ENCODE measurements at places on chromosomes 1 and 21.

- no peak for DNase-seq
Measured at GRCh38 chr1:116493484-116494352, 77.1 kb downstream of the CD58 start.

DNA sequence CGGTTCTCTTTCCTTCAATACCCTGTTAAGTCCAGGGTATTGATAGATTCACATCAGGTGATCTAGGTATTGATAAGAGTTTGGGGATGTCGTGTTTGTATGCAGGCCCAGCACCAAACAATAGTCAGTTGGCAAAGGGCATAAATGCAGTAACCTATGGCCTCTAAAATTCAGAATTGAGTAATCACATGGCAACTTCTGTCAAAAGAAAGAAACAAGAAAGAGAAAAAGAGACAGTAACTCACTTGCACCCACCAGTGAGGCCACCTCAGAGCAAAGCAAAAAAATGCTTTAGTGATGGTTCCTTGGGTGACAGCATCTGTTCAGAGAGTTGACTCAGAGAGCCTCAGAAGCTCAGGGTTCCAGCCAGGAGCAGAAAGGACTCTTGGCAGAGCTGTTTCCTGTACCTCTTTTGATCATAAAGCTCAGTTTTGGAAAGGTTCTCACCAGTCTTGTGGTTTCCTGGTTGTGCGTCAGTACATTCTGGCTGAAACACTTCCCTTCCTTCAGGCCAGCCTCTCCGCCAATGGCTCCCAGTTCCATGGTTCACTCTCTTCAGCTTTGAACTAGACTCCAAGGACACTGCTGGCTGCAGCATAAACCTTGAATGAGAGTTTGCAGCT is 70.1 kb upstream of the GORAB start:
- peak; percentile 78 for DNase-seq

- DNase-seq: no peak
Measured at GRCh38 chr1:34625521-34626015, 129.3 kb upstream of the GJB5 start.

- peak; percentile 84 for DNase-seq
Measured at GRCh38 chr1:21904704-21905520, 32.2 kb downstream of the HSPG2 start.

- DNase-seq: no peak
Measured at GRCh38 chr1:244965185-244966030, 101.1 kb upstream of the HNRNPU start.

GRCh38 chr21:41188486-41189149 is 20.7 kb downstream of the BACE2 start:
- no peak for DNase-seq

DNA sequence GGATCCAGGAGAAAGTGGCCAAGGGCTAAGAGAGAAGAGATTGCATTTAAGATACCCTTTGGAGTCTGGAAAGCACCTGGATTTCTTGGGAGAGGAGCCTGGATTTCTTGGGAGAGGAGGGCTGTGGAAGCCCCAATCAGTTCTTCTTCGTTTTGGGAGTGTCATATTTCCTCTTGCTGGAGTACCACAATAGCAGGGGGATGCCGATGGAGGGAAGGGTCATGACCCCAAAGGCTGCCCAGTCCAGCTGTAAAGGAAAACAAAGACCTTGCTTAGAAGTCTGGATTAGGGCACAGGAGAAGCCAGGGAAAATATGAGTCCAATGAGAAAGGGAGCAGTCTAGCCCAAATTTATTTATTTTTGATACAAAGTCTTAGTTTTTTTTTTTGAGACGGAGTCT is 11.3 kb downstream of the SSR2 start:
- DNase-seq: no peak

DNA sequence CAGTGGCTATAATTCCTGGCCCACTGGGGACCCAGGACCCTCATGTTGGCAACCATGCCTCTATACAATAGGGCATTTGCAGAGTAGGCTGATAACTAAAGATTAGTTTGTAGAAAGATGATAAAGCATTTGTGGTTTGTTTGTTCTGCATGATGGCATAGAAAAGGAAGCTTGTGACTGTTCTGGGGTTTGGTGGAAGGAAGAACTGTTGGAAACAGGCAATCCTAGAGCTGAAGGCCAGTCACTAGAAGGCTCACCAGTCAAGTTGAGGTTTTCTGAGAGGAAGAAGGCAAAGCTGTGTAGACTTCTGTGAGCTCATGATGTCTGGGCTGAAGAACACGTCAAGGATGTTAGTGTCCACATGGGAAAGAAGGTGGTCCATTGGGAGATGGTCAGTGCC is 140.3 kb upstream of the VANGL1 start:
- DNase-seq: no peak

DNA sequence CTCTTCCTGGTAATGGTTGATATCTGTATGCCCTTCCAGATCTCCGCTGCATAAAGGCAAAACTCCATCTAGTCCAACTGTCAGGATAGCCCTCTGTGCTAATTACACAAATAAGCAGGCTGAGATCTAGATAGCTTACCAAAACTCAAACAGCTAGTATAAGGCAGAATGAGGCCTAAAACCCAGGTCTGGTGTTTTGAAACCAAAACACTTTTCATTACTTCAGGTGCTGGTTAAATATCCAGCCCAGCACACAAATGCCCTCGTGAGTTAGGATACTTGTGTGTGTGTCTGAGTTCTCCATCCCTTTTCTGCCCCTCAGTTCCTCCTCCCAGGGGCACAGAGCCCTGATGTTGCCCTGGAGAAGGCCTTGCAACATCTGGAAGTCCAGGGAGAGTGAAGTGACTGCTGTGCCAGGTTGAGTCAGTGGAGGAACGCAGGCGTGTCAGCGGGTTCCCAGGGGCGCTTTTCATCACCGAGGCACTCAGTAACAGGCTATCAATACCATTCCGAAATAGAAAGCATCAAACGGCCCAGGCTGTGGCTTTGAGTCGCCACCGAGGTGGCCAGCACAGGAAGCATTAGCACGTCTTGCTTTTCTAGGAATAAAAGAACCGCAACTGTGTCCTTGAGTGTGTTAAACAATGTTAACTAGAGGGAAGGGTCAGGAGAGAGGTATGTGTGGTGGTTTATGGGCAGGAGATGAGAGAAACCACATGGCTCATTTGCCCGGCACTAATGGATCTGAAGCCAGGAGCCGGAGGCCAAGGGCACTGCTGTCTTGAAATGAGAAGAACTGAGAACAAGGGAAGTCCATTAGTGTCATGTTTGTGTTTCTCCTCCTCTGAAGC is 90.7 kb upstream of the WLS start:
- DNase-seq: peak; percentile 79

DNA sequence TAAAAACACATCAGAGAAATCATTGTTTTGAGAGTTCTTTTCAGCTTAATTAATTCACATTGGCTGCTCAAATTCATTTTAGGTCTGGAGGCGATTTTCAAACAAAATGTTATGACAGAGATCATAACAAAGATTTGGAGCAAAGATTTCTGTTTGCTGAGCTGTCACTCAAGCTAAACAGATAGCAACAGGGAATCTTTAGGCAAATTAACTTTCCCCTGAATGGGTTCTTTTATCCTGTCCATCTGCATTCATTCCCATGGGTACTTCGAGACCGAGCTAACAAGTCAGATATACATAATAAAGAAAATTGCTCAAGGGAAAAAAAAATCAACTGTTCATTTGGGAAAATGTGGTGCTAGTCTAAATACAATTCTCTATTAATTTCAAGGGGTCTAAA is 30.2 kb upstream of the CA6 start:
- no peak for DNase-seq

DNA sequence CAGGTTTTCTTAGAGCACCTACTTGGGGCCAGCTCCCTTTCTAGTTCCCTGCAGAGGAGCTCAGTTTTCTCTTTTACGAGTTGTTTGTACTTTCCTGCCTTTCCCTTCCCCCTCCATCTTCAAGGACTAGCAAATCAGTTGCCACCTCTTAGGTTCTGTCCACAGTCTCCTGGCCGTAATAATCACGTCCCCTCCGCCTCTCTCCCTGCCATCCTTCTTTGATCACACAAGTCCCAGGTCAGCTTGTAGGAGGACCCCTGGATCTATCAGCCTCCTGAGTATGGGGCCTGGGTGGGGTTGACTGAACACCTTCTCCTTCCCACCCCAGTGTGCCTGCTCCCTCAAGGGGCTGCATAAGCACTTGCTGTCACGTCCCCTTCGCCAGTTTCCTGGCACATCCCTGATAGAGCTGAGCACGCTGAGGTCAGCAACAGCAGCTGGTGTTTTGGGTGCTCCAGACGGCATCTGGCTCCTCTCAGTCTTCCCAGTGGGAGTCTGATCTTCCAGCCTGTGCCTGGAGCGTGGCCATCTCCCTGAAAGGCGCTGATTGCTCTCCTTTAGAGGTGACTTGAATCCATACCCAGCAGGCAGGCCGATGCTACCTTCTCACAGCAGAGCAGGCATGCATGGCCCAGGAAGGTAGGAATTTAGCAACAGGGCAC is 216.1 kb upstream of the TMEM51 start:
- peak; percentile 63 for DNase-seq

DNA sequence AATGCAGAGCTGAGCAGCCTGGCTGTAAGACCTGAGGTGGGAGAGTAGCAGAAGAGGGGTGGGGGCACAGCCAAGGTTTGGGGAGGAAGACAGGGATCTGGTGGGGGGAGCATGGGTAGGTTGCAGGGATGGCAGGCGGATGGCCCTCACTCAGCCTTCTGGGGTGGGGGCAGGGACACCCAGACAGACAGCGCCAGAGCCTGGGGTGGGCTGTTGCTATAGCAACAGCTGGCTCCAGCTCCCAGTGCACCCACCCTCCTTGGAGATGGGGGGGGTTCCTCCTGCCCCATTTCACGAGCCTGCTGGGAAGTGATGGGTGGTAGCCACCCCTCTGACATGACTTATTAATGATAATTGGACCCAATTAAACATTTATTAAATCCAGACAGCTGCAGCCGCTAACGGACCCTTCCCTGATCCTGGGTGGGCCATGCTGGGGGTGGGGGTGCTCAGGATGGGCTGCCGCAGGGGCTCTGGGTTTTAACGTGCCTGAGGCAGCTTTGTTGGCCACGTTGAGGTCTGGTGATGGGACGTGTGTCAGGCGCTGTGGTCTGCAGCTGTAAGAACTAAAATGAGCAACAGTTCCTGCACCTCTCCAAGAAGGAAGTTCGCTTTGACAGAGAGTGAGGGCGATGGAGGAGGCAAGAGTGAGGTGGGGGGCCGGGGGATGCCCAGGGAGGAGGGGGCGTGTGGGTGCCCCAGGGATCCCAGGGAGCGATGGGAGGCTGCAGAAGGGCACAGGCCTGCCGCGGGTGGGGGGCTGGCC is 19.4 kb downstream of the AGRN start:
- no peak for DNase-seq

DNA sequence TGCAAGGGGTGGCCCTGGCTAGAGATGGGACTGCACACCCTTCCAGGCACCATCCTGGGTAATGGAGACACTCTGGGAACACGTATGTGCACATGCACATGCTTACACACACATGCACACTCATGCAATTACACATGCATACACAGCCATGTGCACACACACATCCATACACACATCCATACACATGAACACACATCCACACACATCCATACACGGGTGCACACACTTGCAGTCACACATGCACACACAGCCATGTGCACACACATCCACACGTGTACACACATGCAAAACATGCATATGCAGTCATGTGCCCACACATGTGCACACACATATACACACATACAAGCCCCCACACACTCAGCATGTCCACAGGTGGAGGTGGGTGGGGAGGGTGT is 22.3 kb upstream of the POFUT2 start:
- no peak for DNase-seq

- no peak for DNase-seq
Measured at GRCh38 chr1:29827237-29827750, 591.0 kb downstream of the PTPRU start.

DNA sequence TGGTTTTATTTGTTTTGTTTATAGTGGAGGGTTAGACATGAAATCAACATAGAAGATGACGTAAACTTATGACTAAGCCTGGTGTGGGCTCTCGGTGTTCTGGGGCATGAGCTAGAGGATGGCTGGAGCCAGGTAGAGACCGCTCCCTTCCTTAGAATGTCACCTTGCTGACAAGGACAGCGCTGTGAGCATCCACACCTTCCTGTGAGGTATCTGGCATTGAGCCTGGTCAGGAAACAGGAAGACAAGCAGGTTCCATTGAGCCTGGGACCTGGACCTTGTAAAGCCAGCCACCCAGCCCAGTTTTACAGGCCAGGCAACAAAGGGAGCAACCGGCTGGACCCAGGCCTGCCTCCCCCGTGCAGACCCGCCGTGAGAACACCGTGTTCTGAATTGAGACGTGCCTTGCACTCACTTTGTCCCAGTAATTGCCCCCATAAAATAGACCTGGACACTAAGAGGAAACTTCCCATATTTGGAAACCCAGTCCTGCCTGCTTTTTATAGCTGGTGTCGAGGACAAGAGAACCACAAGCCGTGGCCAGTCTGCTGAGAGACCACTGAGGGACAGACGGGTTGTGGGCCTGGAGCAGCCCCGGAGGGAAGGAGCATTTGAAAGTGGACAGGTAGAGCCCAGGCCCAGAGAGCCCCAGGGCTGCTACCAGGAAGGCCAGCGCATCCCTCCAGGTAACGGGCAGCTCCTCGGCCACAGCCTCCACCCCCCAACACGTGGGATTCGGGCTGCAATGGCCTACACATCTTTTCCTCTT is 78.0 kb downstream of the PDE9A start:
- peak; percentile 13 for DNase-seq
